ENCODE measurements at places on chromosomes 12 and 14.
A peak's percentile ranks its signal among the peaks of the same experiment; 100 is the strongest.

DNA sequence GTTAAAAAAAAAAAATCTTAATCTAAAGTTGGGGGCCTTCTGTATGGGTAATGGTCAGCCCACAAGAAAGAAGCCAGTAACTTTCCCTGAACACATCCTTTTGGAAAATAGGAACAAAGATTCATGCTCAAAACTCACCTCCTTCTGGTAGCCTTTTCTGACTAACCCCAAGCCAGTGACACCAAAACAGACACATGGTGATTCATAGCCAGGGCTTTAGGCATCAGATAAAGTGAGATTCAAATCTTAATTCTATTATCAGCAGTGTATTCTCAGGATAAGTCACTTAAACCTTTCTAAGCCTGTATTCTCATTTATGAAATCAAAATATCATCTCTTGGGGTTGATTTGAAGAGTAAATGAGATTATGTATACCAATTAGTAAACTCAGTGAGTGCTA, 4.9 kb downstream of the ATP5MC2 start:
- no peak for DNase-seq

GRCh38 chr12:4762773-4763172, 42.6 kb downstream of the GALNT8 start:
- DNase-seq, result no peak

GRCh38 chr14:35333264-35333730, 41.1 kb downstream of the PSMA6 start:
- no peak for DNase-seq

DNA sequence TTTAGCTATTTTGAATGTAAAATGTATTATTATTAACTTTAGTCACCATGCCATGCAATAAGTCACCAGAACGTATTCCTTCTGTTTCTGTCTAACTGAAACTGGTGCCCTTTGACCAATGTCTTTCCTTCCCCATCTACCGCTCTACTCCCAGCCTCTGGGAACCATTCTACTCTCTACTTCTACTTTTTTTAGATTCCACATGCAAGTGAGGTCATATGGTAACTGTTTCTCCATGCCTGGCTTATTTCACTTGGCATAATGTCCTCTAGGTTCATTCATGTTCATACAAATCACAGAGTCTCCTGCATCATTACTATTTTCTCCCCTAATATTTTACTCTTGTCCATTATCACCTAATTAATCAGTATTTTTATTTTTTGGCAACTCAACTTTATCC, 160.1 kb downstream of the TMX1 start:
- DNase-seq, result no peak

GRCh38 chr12:93381161-93381975, 3.6 kb downstream of the NUDT4 start:
- no peak for DNase-seq

DNA sequence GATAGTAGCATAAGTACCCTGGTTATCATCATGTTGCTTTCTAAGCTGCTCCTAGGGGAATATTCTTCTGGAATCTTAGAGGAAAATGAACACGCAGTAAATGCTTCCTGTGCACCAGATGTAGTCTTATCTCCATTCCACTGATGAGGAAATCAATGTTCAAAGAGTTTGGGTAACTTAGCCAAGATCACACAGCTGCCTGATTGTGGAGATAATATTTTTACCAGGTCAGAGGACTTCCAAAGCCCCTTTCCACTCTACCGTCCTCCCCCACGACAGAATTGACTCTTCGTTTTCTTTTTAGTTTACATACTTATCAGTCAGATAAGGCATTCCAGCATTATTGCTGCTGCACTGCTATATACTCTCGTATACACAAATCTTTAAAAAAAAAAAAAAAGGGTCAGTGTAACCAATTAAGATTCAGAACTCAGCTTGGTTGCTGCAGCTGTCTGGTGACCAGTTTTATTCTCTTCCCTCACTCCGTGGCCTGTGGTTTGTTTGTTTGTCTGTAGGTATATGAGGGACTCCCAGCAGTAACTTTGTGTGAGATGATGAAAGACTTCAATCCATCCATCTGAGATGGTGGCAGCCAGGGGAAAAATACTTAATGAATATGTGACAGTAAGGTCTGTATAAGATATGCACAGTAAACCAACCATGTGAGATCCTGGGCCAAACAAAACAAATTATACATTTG, 110.5 kb downstream of the TGFB3 start:
- DNase-seq, result no peak

DNA sequence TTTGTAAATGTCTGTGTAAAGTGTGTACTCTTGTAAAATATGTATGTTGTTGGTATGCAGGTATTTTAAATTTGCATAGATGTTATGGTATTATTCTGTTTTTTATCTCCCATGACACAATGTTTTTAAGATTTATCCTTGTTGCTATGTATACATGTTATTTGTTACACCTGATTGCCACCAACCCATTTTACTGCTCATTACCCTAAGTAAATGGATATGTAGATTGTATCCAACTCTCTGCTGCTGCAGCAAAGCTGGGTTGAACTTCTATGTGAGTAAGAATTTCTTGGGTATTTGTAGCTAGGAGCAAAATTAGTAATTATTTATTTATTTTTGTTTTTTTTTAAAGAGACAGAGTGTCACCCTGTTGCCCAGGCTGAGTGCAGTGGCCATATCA, 6.2 kb downstream of the APAF1 start:
- no peak for DNase-seq

DNA sequence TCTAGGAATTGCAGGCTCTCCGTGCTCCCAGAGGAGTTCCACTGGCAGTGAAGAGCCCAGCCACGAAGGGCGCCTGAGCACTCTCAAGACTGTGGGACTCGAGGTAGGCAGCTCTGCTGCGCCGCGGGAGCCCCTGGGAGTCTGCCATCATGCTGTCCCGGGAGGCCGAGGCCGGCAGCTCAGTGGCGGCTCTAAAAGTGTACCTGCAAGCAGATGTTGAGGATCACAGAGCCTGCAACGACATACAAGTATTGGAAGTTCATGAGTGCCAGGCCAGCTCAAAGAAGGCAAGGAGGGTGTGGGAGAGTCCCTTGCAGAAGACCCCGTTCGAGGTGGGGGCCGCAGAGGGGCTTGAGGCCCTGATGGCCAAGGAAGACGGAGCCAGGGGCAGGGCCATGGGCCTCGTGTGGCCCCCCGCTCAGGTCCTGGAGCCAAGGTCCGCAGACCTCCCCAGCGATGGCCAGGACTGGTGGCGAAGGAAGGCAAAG, 62.7 kb downstream of the MUCL1 start:
- DNase-seq, result no peak

DNA sequence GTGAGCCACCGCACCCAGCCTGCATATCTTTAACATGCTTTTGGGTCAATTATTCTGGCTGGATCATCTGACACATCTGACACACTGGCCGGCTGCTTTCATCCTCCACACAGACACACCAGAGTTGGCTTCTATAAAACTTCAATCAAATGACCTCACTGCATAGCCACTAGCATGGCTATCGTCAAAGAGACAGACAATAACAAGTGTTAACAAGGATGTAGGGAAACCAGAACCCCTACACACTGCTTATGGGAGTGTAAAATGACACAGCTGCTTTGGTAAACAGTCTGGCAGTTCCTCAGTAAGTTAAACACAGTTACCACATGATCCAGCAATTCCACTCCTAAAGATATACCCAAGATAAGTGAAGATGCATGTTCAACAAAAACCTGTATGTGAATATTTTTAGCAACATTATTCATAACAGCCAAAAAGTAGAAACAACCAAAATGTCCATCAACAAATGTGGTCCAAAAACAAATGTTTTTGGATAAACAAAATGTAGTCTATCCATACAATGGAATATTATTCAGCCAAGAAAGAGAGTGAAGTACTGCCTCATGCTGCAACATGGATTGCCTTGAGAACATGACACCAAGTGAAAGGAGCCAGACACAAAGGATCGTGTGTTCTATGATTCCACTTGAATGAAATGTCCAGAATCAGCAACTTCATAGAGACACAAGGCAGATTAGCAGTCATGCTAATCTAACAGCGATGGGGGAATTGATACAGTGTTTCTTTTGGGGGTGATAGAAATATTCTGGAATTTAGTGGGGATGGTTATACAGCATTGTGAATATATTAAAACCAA, 10.1 kb downstream of the KDM2B start:
- DNase-seq, result no peak

GRCh38 chr12:11762723-11763326, 113.4 kb downstream of the ETV6 start:
- DNase-seq, result no peak

DNA sequence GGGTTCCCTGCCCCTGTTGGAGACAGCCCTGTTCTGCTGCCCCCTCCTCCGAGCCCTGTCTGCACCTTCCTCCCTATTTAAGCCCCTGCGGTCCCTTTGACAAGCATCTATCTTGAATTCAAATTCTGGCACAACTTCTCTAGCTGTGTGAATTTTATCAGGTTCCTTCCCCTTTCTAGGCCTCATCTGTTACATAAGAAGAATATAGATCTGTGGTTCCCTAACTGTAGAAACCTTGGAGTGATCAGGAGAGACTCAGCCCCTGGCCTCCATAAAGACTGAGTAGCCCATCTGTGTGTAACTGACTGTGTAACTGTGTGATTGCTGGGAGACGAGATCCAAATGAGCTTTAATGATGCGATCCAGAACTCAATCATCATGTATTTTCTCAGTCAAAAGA, 13.0 kb upstream of the RACGAP1 start:
- DNase-seq, result no peak

- DNase-seq, result no peak
Observed at GRCh38 chr12:9319044-9319841, 111.0 kb upstream of the PZP start.

DNA sequence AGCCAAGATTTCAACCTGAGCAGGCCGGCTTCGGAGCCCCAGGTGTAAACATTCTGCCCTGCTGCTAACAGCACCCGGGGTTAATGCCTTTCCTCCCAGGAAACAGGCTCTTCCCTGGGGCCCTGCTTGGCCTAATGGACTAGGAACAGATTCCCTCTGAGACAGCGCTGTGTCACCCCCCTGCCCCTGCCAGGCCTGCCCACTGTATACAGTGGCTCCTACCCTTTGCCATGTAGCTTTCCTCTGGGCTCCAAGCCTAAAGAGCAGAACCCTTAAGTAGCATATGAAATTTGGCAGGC, 28.3 kb upstream of the BCDIN3D start:
- no peak for DNase-seq

- no peak for DNase-seq
Observed at GRCh38 chr14:87097015-87097414, 896.0 kb downstream of the GALC start.

- no peak for DNase-seq
Observed at GRCh38 chr12:54053751-54054741, at the start of gene HOXC4. TSS of gene HOXC4 (plus strand) at chr12:54053835. CDS start at chr12:54053923, 88 bp downstream.

GRCh38 chr12:53099071-53099882, 1.8 kb downstream of the IGFBP6 start:
- DNase-seq, result peak; percentile 77

DNA sequence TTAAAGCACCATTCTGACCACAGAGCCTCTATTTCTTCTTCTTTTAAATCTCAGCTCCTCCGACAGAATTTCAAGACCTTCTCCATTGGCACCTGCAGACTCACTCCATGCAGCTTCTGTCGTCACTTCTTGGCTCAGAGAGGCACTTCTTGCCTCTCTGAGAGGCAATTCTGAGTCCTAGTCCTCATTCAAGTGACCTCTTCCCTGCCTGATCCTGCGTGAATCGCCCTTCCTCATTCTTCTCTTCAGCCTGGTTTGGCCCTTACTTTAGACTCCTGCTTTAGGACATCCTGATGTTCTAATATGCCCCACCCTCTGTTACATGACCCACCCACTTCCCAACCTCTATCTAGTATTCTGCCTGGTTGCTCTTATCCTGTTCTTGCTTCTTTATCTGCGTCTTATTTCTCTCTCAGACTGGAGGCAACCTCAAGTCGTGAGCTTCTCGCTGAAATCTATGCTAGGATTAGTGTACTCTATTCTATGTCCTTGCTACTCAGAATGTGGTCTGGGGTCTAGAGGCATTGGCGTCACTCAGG, 55.6 kb upstream of the CISTR start:
- DNase-seq, result no peak

GRCh38 chr12:116537101-116537904, 21.9 kb upstream of the MAP1LC3B2 start:
- no peak for DNase-seq

DNA sequence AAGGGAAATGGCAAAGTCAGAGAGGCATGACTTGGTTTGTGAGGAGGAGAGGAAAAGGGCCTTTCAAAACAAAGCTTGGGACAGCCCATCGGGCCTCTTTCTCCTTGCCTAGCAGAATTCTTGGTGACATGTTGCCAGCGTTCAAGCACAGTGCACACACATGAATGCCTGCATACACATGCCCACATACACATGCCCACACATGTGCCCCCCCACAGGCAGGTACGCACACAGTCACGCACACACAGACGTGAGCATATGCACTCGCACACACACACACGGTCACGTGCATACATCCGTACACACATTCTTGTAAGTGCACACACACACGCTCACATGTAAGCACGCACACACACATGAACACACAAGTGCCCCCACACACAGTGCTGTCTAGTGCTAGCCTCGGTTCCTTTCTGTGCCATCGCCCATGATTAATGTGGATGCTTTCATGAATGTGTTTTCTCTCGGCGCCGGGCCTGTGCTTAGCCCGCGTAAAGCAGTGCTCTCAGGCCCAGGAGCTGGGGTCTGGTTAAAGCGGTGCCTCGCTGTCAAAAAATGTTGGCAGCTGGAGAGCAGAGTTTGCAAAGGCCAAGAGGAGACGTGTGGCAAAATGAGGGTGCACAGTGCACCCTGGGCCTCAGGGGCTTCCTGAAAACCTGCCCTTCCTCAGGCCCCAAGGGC, 328.8 kb upstream of the DIO3 start:
- DNase-seq, result no peak

DNA sequence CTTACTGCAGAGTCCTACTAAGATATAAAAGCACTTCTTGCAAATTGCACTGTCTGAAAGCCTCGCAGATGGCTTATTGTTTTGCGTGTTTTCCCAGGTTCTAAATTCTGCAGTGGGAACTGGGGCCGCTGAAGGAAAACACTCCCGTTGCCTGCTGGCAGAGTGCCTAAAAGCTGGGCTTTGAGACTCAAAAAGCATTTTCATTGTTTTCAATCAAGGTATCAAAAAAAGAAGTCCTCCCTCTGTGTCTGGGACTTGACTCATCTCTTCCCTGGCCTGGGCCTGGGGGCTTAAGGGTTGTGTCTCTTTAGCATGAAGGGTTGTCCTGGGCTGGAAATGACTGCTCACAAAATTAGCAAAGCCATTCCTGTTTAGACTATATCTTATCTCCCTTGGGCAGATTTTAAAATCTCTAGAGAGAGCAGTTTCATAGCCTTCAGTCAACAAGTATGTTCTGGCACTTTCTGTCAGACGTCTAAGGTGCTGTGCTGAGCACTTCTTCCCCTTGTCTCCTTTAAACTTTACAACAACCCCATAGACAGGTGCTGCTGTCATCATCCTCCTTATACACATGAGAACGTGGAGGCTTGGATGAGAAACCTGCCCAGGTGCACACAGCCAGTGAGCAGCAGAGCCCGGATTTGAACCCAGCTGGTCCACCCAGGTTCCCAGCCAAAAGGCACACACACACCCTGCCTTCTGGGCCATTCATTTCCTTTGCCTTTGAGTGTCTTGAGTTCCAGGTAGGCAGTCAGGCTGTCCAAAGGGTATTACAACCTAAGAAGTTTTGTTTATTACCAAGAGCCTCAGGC, 31.1 kb downstream of the ELK3 start:
- no peak for DNase-seq

GRCh38 chr12:2297658-2298057, 244.9 kb downstream of the CACNA1C start:
- no peak for DNase-seq

- no peak for DNase-seq
Observed at GRCh38 chr14:46368275-46368674, 283.3 kb downstream of the RPL10L start.

- no peak for DNase-seq
Observed at GRCh38 chr12:88580051-88580871, at the start of gene KITLG. TSS of gene KITLG (minus strand) at chr12:88580471. CDS start at chr12:88580278, 193 bp downstream.

- no peak for DNase-seq
Observed at GRCh38 chr12:94676922-94677321, 26.6 kb upstream of the TMCC3 start.

Measured in T follicular helper cell (primary cell).